Uterus (tissue), 4 donors: ENCODE measurements at places on chromosomes 6 and 20. TPM values are rescaled to one million over a fixed set of nuclear protein-coding genes. Genes with fewer than 3 reads are reported as not detected.

DNA sequence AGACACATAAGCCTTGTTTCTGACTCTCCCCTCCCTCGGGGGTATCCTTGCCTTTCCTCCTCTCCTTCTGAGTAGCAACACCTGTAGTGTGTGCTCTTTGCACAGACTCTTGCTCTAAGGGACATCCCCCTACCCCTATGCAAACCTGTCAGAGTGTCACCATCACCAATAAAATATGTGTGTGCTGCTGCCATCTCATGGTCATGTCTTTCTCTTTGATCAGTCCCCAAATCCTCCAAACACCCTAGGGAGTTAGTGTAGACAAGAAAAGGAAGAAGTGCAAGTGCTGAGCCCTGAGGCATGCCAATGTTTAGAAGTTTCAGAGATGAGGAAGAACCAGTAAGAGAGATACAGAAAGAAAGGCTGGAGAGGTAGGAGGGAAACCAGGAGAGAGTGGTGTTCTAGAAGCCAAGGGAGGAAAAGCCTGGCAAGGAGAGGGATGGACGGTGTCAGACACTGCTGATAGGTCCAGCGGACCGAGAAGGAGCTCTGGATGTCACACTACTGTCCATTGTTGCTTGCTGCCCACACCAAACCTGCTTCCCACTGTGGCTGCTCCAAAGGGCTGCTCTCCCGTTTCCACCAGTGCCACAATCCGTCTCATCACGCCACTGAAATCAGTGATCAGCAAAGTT, 16.4 kb downstream of the TRMT6 start:
- H3K4me1 ChIP-seq = no peaks in the 10 kb centered on the region
- H3K4me3 ChIP-seq = no peak overlapping the region
- H3K27me3 ChIP-seq = no peaks in the 10 kb centered on the region
- H3K36me3 ChIP-seq = no peaks in the 10 kb centered on the region
- H3K27ac ChIP-seq = no peak overlapping the region

The GCM1 gene
- total RNA-seq = not detected

The STK35 gene
- total RNA-seq = 16.7 TPM

The NNAT gene
- total RNA-seq = not detected

The COL19A1 gene
- under 0.01 TPM for total RNA-seq
